ENCODE measurements at places on chromosomes 13 and 19.
A peak's percentile ranks its signal among the peaks of the same experiment; 100 is the strongest.

DNA sequence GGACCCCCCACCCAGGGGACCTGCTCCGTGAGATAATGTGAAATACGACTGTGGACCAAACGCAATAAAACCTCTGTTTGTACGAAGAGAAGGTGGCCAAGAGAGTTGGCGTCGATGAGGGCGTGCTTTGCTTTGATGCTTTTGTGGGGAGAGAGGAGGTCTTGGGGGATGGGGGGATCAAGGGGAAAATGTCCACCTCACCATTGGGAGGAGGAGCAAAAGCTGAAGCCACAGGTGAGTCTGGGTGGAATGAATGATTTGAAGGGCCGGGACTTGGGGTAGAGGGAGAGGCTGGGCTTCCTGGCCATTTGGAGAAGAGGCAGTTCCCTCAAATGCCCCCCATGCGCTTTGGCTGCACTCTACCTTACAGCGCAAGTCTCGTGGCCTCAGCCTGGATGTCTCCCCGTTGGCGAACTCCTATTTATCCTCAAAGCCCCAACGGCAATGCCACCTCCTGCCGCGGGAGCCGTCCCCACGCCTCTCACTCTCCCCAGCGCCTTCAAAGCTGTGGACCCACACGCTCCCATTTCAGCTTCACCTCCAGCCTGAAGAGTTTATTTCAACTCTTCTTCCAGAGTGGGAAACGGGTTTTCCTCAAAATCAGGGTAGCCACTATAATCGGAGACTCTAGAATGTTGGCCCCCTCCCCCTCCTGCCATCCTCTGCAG lies 795 bp upstream of the ABCA7 start:
- no peak for DNase-seq

DNA sequence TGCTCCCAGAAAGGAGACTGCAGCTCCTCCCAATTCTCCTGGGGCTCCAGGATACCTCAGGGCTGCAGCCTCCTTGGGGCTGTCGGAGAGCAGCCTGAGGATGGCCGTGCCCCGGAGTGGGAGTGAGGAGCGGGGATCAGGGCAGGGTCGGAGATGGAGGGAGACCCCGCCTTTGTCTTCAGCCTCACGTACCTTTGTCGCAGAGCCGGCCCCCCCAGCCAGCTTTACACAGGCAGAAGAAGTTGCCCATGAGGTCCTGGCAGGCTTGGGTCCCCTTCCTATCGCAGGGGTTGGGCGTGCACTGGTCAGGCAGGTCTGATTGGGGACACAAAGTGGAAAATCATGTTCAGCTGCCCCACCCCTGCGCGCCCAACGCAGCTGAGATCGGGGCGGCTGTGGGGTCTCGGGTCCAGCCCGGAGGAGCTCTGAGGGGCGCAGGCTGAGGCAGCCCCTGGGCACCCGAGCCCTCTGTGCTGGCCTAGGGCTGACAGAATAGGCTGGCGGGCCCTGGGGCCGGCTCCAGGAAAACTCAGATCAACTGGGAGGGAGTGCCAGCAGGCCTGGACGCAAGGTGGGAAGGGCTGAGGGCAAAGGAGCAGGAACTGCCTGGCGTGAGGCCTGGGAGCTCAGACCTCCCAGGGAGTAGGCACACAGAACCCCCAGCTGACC lies 24.2 kb downstream of the GAS6 start:
- no peak for DNase-seq

- DNase-seq: no peak
Measured at GRCh38 chr13:61275251-61275650, 140.4 kb downstream of the PCDH20 start.

GRCh38 chr19:19627621-19628500 lies at the start of gene LPAR2:
Gene LPAR2 (minus strand): TSS chr19:19628220. CDS start chr19:19627275, 945 bp downstream.
- DNase-seq: peak; percentile 71

- no peak for DNase-seq
Measured at GRCh38 chr13:99055735-99056134, 77.9 kb upstream of the DOCK9 start.

DNA sequence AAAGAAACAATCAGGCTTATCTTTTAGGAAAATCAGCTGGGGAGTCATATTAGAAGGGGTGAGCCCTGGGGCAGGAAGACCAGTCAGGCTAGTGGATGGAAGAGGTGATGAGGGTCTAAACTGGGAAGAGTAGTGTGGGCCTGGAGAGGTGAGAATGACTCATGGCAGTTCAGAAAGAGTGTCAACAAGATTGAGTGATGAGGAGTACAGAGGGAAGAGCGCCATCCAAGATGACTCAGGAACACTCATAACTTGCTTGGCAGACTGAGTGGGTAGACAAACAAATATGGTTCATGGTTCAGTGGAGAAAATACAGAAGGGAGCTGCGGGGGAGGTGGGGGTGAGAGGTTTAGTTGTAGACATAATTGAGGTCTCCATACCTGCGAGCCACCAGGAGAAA lies 17.3 kb upstream of the CLDN10 start:
- no peak for DNase-seq

DNA sequence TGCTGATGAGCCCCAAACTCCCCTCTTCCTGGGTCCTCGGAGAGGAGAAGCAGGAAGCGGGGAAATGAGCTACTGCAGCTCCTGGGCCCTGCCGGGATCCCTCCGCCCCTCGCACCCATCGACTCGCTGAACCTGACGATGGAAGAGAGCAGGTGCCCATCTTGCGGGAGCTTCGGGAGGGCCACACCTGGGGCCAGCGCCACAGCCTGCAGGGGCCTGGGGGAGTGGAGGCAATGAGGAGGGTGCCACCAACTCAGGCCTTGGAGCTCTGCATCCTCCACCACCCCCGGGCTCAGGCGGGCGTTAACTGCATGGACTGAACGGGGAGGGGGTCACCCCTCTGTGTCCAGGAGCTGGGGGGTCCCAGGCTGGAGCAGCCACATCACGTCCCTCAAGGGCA lies 8.3 kb downstream of the TCF3 start:
- DNase-seq: no peak

GRCh38 chr19:46955813-46956371 lies 63.7 kb upstream of the NPAS1 start:
- no peak for DNase-seq

- no peak for DNase-seq
Measured at GRCh38 chr13:25752957-25753551, 298.8 kb downstream of the SHISA2 start.

DNA sequence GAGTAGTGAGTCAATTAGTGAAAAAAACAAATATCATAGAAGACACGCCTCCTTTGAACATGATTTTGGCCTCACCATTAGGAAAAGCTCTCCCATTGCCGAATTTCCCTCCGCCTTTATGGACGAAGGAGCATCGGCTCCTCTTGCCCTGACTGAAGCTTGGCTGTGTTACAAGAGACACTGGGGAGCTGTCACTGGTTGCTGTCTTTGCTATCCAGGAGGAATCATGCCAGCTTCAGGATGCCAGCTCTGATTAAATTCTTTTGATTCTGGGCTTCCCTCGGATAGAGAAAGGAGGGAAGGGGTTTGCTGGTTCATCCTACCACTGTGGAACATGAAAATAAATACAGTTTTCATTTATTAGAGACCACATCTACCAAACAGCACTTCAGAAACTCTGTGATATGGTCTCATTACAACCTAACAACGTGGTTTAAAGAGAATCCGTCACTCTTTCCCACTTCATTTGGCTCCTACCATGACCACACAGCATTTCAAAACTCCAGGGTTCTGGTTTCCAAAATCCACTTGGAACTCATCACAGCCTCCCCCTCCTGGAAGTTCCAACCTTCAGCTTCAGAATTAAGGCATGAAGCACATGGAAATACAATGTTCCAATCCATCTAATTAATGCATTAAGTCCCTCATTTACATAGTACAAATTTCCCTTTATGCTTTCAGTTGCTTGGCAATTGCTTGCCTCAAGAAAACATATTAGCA lies 446.0 kb downstream of the EFNB2 start:
- no peak for DNase-seq

DNA sequence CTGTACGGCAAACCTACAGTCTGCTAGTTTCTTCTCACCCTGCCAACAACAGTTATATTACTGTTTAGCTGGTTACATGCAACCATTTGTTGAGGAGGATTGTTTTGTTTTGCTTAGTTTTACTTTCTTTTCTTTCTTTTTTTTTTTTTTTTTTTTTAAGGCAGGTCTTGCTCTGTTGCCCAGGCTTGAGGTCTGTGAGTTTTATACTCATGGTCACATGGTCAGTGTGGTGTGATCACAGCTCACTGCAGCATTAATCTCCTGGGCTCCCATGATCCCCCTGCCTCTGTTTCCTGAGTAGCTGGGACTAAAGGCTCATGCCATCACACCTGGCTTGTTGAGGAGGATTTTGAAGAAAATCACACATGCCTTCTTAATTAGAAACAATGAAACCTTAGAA lies 505.6 kb downstream of the GPC5 start:
- no peak for DNase-seq

GRCh38 chr19:51511353-51511752 lies 9.8 kb upstream of the SIGLEC12 start:
- no peak for DNase-seq

- no peak for DNase-seq
Measured at GRCh38 chr19:1082928-1083816, 12.0 kb downstream of the POLR2E start.

DNA sequence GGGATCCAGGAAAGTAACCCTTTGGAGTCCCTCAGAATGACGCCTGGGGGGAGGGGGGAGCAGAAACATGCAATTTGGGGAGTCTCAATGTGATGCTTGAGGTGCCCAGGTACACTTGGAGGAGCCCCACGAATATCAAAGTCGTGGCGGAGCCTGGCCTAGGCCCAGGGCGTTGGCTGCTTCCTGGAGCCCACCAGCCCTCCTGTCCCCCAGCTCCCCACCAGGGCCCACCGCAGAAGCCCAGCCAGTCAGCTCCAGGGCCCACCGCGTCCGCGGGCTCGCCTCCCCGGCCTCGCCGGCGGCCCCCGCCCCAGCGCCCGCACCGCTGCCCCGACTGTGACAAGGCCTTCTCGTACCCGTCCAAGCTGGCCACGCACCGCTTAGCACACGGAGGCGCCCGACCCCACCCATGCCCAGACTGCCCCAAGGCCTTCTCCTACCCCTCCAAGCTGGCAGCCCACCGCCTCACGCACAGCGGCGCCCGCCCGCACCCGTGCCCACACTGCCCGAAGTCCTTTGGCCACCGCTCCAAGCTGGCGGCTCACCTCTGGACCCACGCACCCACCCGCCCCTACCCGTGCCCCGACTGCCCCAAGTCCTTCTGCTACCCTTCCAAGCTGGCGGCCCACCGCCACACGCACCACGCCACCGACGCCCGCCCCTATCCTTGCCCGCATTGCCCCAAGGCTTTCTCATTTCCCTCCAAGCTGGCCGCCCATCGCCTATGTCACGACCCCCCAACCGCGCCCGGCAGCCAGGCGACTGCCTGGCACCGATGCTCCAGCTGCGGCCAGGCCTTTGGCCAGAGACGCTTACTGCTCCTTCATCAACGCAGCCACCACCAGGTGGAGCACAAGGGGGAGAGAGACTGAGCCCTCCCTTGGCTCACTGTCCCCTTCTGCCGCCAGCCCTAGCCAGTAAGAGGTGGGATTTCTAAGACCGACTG lies 2.1 kb downstream of the ZNF575 start:
- no peak for DNase-seq

Data from activated effector memory CD4-positive, alpha-beta T cell treated with Interleukin-2 at 50 U/mL for 16 hours (primary cell).